ENCODE measurements at places on chromosomes 3 and 15. TPM values are rescaled to one million over a fixed set of nuclear protein-coding genes. Genes with fewer than 3 reads are reported as not detected.

Gene RNF7
- 69.3 TPM for total RNA-seq

Gene CTDSPL2
- total RNA-seq = 37.2 TPM

Gene RPL15
- 1,413 TPM for total RNA-seq

Gene SCN5A
- 0.24 TPM for total RNA-seq

Gene TGM5
- total RNA-seq = 0.32 TPM

Gene FEZF2
- total RNA-seq = not detected

Gene GPX1
- 450 TPM for total RNA-seq

Gene NR1D2
- 53.7 TPM for total RNA-seq

Gene BOC
- 10.1 TPM for total RNA-seq

Gene OCA2
- 1.2 TPM for total RNA-seq

Gene HYKK
- 4.1 TPM for total RNA-seq

Gene RPS17
- total RNA-seq = 1,182 TPM

Gene SLC22A14
- total RNA-seq = not detected

Gene SYNM
- total RNA-seq = 26.8 TPM

Gene PRC1
- 6.7 TPM for total RNA-seq

Gene EIF3J
- total RNA-seq = 60.6 TPM

Gene SPTSSB
- not detected for total RNA-seq

Gene GP5
- total RNA-seq = 0.38 TPM

Gene C3orf20
- not detected for total RNA-seq

Gene MYO5C
- total RNA-seq = 74.7 TPM

Gene ISLR
- 24.0 TPM for total RNA-seq

Gene ANKUB1
- total RNA-seq = 3.1 TPM

Gene CLCN2
- 4.4 TPM for total RNA-seq

Gene GASK1A
- 5.9 TPM for total RNA-seq

Gene BFSP2
- total RNA-seq = not detected

Gene RTP1
- total RNA-seq = not detected

Gene CD200R1
- 1.5 TPM for total RNA-seq

Gene ANKRD34C
- not detected for total RNA-seq

Gene CACNA2D2
- total RNA-seq = 105 TPM

Gene CASR
- total RNA-seq = not detected

Gene EFL1
- total RNA-seq = 24.7 TPM

Gene ARL6
- 14.0 TPM for total RNA-seq

Gene GATA2
- 68.3 TPM for total RNA-seq

Gene UROC1
- total RNA-seq = not detected

Gene CRABP1
- total RNA-seq = not detected

Gene AP3B2
- 3.0 TPM for total RNA-seq

Gene LDHAL6B
- total RNA-seq = not detected

Gene ANKRD28
- total RNA-seq = 57.2 TPM

Gene VEPH1
- total RNA-seq = 116 TPM

Gene PDZRN3
- 16.0 TPM for total RNA-seq

Gene ABCF3
- total RNA-seq = 60.7 TPM
